Stimulated activated CD4-positive, alpha-beta T cell treated with anti-CD3 and anti-CD28 coated beads, Interleukin-1b, Interleukin-23, amount 100 ng/mL, for 48 hours (primary cell): ENCODE measurements at places on chromosomes 7 and 10.

GRCh38 chr10:33179067-33179466, 155.4 kb downstream of the NRP1 start:
- DNase-seq, result no peak

DNA sequence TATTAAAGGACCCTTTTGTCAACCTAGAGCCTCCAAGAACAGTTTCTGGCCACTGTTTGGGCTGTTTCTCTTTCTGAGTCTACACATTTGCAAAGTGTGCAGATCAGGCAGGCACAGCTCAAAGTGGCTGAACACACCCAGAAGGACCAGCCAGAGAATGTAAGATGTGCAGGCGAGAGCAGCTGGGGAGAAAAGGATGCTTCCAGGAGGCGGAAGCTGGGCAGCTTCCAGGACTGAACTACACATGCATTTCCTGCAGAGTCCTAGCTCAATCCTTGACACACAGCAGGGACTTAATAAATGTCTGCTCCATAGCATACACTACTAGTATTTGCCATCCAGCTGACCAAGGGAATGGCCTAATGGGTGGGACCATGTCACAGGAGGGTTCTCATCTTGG, 70.9 kb downstream of the CTBP2 start:
- no peak for DNase-seq

- no peak for DNase-seq
These were observed 208.7 kb downstream of the MAD1L1 start for GRCh38 chr7:2023877-2024566.

- no peak for DNase-seq
These were observed 28.5 kb upstream of the ZMYND11 start for GRCh38 chr10:106740-107139.

- no peak for DNase-seq
These were observed 332.1 kb downstream of the WDR11 start for GRCh38 chr10:121183236-121183635.

GRCh38 chr7:155939350-155939749, 127.1 kb upstream of the SHH start:
- DNase-seq, result no peak
